NCI-H146 (cell line): ENCODE measurements at places on chromosomes 6 and 20.

DNA sequence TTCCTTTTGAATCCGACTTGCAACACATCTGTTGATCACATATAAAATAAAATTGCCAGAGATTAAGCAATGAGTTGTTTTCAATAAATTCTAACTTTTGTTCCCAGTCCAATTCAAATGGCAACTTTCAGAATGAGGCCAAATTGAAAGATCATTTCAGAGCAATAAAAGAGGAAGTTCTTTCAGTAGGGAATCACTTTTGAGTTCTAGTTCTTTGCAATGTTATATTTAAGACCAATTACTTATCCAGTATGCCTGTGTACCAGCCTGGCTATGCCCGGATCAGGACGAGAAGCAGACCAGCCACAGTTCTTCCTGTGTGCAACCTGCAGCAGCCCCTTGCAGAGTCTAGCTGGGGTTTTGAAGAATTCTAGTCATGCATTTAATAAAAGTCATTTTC, 232.5 kb downstream of the BTBD9 start:
- no peak for DNase-seq

GRCh38 chr20:49186535-49187329, 1.4 kb downstream of the STAU1 start:
- DNase-seq: peak; percentile 36

DNA sequence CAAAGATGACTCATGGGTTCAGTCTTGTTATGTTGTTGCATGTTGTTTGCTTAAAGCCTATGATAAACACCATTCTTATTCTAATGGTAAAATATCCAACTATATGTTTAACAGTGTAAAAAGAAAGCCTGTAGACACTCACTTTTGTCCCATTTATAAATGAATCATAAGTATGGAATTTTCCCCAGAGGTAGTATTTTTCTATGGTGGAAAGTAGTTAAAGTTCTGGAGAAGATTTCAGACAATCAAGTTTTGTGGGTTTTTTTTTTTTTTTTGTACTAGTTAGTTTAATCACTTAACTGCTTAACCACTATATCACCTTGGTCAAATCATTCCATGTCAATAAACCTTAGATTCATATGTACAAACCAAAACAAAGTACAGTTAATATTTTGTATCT, 35.8 kb downstream of the PTCHD4 start:
- no peak for DNase-seq

DNA sequence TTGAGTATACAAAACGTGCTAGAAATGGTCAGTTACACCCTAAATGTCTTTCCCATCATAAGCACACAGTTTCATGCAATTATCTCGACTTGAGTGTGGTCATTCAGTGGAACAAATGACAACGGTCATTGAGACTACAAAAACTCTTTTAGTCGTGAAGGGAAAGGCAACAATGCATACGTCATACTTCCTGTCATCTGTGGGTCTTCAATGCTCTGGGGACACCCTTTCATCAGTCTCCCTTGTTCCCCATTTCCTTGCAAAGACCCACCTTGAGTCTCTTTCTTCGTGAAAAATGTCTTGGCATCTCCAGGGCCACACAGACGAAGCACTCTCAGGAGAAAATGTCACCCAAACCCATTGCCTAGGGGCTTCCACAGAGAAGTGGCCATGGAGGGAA, 238.5 kb downstream of the GMPR start:
- DNase-seq: no peak

DNA sequence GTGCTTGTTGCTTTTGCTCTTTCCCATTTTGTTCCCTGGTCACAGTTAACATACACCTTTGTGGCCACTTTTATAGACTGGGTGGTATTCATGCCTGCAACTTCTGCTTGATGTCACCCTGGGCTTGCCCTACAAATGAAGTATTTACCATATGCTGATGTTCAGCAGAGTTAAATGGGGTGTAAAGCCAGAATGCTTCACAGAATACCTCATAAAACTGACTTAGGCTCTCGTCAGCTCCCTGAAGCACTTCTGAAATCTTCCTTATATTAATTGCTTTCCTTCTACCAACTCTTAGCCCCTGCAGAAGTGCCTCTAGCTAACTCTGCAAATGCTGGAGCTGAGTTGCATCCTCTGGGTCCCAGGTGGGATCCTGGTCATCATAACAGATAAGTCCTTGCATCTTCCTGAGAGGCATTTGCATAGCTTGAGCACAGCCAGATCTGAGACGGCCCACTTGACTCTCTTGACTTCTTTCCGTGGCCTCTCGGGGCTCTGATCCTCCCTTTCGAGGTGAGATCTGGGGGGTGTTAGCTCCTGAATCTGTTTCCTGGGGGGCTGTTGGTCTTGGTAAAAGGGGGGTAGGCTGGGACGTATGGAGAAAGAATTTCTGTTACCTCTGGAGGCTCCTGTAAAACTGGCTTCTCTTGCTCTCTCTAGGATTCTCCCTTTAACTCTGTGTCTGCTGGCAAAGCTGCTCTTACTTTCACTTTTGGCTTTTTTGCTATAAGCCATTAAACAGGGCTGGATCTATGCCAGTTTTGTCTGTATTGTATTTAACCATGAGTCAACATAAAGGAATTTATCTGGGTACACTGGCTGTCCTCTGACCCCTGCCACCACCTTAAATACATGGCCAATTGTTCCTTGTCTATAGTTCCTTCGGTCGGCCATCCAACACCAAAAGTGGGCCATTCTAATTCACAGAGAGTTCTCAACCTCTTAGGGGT, 223.0 kb upstream of the SYNCRIP start:
- no peak for DNase-seq

- DNase-seq: no peak
Observed at GRCh38 chr6:82987416-82987815, 78.2 kb downstream of the UBE3D start.

DNA sequence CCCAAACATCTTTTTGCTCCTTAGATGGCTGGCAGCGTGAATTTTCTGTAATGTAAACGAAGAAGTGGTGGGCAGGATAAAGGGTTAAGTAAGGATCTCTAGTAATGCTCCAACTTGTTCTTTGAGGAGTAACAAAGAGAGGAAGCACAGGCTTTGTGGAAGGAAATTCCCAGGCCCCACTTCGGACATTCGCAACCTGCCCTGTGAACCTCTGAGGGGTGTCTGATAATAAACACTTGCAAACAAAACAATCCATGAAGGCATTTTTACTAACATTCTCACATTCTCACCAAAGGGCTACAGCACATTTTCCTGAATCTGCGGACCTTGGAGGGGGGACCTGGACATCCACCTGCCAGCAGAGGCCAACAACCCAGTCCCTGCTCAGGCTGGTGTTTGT, 25.8 kb upstream of the ADGRF5 start:
- DNase-seq: no peak

GRCh38 chr6:83096791-83097190, 29.3 kb downstream of the DOP1A start:
- DNase-seq: no peak

DNA sequence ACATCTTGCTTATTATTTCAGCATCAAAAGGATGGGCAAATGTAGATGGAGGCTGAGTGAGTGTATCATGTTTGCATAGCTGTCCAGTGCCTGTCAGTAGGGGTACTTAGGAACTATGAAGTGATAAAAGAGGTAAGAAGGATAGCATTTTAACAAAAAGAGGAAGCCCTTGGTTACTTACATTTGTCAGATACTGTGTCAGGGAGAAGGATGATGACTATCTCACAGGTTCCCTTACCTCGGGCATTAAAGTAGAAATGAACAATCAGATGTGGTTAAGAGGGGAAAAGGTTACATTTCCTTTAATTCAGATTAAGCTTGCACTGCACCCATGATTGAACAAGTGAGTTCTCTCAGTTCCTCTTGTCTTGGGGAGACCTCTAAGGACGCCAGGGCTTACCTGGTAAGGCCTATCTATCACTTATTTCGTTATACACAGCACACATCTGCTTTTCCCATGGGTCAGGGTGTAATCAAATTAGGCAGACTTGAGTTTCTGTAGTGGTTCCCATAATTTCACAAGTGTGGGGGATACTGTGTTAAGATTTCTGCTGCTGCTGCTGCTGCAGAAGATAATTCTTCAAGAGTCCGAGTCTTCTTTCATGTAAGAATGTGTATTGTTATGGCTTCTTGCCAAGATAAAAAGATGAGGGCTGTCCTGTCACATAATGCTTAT, 4.5 kb downstream of the FOXO3 start:
- no peak for DNase-seq

GRCh38 chr6:168576388-168576787, 135.4 kb downstream of the SMOC2 start:
- DNase-seq: no peak

DNA sequence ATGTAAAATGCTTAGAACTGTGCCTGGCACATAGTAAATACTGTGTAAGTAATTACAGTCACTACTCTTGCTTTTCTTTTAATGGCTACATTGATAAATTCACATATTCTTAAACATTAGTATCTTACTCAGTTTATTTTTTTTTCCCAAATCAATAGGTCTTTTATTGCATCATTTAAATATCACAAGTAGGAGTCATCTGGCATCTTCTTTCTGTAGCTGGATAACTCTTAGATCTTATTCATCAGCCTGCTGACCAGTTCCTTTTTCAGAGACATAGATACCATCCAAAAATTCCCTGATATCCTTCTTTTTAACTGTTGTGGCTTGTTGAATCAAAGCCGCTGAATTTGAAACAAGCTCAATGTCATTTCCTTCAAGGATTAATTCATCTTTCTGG, 20.0 kb upstream of the PHF3 start:
- DNase-seq: no peak
